ENCODE measurements at places on chromosomes 1 and 21. TPM values are rescaled to one million over a fixed set of nuclear protein-coding genes. Genes with fewer than 3 reads are reported as not detected.

The DENND2D gene
- 284 TPM for total RNA-seq

The PLEKHG5 gene
- total RNA-seq = 10.4 TPM

The TFF2 gene
- not detected for total RNA-seq

The LCE7A gene
- total RNA-seq = not detected

The RORC gene
- total RNA-seq = 10.0 TPM

The SH3BGRL3 gene
- total RNA-seq = 305 TPM

The RSPH1 gene
- not detected for total RNA-seq

The SLC27A3 gene
- total RNA-seq = 20.5 TPM

The RGSL1 gene
- not detected for total RNA-seq

The MGST3 gene
- total RNA-seq = 74.0 TPM

The CMPK1 gene
- total RNA-seq = 153 TPM

The HAO2 gene
- not detected for total RNA-seq

The IGSF5 gene
- total RNA-seq = not detected

The RAB3B gene
- total RNA-seq = 0.06 TPM

The MYBPH gene
- not detected for total RNA-seq

The EEIG2 gene
- total RNA-seq = 10.7 TPM

The LCE1D gene
- total RNA-seq = not detected
